ENCODE measurements at places on chromosomes 3 and 15.

GRCh38 chr3:37987751-37988179, 2.8 kb upstream of the VILL start:
- DNase-seq = no peak

GRCh38 chr3:131605916-131606315, 103.1 kb upstream of the MRPL3 start:
- no peak for DNase-seq

DNA sequence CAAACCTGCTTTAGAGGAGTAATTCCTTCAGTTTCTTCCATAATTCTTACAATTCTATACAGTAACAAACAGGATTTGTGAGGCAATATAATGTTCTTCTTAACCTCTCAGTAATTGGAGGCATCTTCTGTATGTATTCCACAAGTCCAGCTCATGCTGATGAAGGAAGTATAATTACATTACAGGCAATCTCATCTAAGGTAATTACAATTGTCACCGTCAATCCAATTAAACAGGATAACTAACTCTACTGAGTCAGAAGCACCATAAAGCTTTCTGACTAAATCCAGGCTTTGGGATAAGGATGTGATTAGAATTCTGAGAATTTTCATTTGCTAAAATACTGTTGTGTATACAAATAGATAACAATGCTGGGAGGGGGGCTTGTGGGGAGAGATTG, 115.2 kb upstream of the SEMA6D start:
- no peak for DNase-seq

DNA sequence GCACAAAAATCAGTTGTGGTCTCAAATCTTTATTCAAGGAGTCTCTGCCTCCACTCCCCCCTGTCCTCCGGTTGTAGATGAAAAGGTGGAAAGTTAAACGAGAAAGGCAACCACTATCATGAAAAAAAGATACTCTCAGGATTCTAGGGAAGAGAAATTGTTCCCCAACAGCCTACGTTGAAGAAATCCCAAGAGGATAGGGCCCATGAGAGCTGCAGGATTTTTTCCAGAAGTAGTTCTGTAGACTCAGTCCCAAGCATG, 14.3 kb downstream of the ZIC1 start:
- DNase-seq = no peak

DNA sequence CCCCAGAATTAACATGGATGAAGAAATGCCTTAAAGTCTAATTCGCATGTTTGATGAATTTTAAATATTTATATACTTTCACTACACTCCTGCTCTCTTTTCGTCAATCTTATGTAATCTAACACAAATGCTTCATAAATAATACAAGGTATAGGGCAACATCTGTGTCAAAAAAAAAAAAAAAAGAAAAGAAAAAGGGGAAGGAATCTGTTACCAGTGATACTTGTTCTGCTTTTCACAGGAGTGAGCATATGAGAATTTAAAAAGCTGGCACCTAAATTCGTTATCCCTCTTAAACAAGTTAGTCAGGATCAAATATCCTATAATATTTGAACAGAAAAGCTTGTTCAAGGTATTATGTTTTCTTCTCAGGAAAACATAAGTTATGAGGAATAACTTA, 243.8 kb downstream of the KCNH8 start:
- DNase-seq = no peak

DNA sequence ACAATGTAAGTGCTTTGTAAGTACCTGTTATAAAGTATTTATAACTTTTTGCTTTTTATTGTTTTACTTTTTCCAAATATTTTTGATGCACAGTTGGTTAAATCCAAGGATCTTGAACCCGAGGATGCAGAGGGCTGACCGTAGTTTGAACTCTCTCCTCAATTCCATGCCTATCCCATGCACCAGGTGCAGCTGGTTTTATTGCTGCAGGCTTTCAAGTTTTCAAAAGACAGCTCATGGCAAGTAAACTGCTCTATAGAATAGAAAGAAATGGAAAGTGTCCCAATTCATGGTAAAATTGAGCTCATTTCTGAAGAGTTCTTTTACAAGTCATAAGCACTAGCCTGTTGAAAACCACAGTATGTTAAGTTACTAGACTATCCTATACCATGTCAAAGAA, 131.9 kb downstream of the TBC1D2B start:
- DNase-seq = no peak

- DNase-seq = no peak
These were observed 27.1 kb downstream of the SHC4 start for GRCh38 chr15:48936666-48937065.

DNA sequence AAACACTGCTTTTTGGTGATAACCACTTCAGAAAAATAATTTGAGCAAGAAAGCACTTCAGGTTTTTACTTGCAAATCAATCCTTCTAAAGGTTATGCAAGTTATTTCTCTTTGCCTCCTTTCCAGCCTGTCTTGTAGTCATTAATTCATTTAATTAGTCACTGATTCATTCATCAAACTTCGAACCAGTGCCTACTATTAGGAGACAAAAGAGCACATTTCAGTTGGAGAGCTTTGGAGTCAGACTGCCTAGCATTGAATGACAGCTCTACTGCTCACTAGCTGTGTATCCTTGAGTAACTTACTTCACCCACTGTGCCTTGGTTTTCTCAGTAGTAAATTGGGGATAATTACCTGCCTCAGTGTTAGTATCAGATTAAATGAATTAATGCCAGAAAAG, 14.9 kb upstream of the LRRC58 start:
- DNase-seq = no peak

Data from SK-N-SH (cell line).